ENCODE measurements at places on chromosomes 7 and 10. TPM values are rescaled to one million over a fixed set of nuclear protein-coding genes. Genes with fewer than 3 reads are reported as not detected.
A peak's percentile ranks its signal among the peaks of the same experiment; 100 is the strongest.

The GFRA1 gene
- 0.02 TPM for polyA plus RNA-seq

The NUTM2B gene
- polyA plus RNA-seq: 0.52 TPM

The NPFFR1 gene
- 0.01 TPM for polyA plus RNA-seq

The SPDYE9 gene
- polyA plus RNA-seq: not detected

The OPALIN gene
- not detected for polyA plus RNA-seq

The KNDC1 gene
- polyA plus RNA-seq: not detected

The CYP2C19 gene
- polyA plus RNA-seq: not detected

The CCDC172 gene
- polyA plus RNA-seq: not detected

DNA sequence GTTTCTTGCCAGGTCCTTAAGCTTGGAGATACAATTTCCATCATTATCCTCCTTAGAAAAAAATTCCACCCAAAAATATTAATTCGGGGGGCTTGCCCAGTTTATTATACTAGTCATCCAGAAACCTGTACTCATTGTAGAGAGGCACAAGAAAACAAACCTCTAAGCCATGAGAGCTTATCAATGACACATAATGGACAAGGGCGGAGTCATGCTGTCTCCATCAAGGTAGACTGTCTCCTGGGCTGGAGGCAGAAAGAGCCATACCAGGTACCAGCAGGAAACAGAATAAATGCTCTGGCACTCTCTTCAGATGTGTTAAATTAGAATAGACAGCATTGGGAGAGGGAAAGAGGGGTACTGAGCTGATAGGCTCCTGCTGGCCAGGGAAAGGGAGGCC is 69.8 kb upstream of the GSDME start:
- peak; percentile 50 for DNase-seq

- DNase-seq: no peak
Measured at GRCh38 chr7:94251-94801, 98.0 kb upstream of the FAM20C start.

GRCh38 chr7:87119581-87119980 is 32.7 kb upstream of the DMTF1 start:
- no peak for DNase-seq

- no peak for DNase-seq
Measured at GRCh38 chr10:132551093-132551807, 13.7 kb downstream of the INPP5A start.

- DNase-seq: no peak
Measured at GRCh38 chr7:95784796-95785195, 12.4 kb downstream of the DYNC1I1 start.

DNA sequence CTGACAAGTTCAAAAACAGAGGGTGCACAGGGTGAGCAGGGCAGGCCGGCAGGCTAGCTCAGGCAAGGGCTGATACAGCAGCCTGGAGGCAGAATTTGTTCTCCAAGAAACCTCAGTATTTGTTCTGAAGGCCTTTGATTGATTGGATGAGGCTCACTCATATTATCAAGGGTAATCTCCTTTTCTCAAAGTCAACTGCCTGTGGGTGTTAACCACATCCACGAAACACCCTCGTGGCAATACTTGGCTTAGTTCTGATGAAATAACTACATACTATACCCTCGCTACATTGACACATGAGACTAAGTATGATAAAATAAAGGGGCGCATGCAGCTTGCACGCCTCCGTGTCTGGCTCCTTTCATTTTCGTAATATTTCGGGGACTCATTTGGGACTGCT is 4.4 kb upstream of the PPP2R2D start:
- DNase-seq: no peak

DNA sequence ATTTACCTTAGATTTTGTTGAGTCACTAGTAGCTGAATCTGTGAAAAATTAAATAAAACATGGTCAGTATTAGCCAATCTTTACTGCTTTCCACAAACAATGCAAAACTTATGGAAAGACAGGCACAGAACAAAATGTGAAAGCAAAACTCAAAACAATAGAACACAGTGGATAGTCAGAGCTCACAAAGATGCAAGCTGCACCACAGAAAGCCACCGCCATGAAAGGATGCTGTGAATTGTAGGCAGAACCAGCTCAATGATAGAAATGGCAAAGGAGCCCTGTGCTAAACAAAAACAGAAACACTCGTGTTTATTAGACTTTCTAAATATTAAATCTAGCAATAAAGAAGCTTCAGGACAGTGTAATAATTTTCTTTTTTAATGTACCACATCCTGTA is 134.4 kb downstream of the ARHGAP21 start:
- no peak for DNase-seq

DNA sequence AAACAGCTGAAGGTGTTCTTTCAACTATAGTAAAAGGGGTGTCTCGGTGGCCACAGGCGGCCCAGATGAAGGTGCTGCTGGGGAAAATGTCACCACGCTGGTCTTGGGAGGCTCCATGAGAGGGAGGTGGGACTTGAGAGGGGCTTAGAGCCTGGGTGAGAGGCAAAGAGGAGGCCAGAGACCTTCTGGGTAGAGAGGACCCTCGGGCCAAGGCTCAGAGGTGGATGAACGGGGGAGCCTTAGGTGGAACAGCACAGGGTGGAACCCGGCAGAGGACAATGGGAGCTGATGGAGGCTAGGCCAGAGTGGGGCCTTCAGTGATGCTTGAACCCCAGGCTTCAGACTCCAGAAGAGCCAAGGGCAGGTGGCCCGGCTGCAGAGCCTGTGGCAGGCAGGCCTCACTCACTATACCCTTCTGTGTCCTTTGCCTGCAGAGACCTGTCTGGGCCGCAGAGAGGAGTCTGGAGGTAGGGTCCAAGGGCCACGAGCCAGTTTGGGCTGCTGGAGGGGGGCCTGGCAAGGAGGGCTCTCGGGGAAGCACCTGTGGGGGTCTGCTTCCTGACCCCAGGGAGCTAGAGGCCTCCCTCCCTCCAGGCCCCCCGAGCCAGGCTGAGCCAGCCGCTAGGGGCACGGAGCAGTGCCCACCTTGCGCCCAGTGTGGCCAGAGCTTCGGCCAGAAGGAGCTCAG is 32.1 kb downstream of the ZNF783 start:
- no peak for DNase-seq

DNA sequence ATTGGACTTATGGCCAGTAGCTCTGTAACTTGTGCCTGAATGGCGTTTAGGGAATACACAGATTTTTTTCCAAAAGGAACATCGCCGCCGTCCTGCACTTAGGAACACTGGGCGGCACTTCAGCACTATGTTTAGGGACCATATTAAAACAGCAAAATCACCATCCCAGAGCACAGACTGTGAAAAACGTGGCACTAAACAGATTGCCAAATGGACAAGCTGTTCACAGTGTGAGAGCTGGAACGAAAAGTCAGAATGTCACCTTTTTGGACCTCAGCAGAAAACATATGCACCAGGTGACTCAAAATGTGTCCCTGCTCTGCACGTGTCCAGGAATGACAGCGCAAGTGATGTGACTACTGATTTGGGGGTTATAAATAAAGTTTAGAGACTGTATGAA is 87.9 kb downstream of the ODAD2 start:
- no peak for DNase-seq
